ENCODE measurements at places on chromosomes 16 and 17.

GRCh38 chr16:55039511-55039910, 108.8 kb downstream of the IRX5 start:
- no peak for DNase-seq

DNA sequence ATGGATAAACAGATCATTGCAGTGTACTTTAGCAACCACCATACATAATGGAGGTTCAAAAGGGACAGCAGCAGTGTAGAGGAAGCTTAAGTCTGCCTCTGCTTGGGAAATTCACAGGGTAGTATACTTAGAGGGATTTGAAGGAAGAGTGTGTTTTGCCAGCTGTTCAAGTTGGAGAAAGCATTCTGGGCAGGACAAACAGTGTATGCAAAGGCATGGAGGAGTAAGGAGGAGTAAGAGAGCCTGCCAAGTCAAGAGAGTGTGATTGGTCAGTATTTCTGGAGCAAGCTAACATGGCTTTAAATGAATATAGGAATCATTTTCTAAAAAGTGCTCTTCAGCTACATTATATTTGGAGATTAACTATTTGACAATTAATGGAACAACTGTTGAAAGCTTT, 22.9 kb upstream of the PHAF1 start:
- no peak for DNase-seq

GRCh38 chr17:5695480-5695879, 111.2 kb upstream of the NLRP1 start:
- no peak for DNase-seq

- no peak for DNase-seq
Observed at GRCh38 chr17:82675476-82676245, 22.8 kb downstream of the RAB40B start.

- DNase-seq, result no peak
Observed at GRCh38 chr17:48261297-48261880, 153.8 kb downstream of the SNX11 start.

Measured in GOT3 (cell line).